ENCODE measurements at places on chromosomes 1 and 21.

- no peak for DNase-seq
These were observed 203.9 kb downstream of the ZNF326 start for GRCh38 chr1:90198616-90199332.

DNA sequence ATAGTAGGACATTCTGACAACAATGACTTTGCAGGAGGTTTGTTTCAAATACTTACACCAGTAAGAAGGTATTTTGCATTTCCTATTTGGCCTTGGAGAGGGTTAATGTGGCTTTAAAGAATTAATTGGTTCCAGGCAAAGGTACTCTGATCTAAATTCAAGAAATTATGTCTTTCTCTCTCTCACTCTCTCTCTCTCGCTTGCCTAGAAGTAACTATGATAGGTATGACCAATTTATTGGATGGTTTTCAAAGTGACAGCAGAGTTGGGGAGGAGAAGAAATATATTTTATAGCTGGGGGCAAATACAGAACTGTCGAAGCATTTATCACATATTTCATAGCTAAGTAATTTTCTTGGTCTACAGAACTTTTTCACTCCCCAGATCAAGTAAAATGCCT is 116.0 kb downstream of the ATP6V1G3 start:
- DNase-seq, result no peak

- no peak for DNase-seq
These were observed 33.0 kb downstream of the PIK3C2B start for GRCh38 chr1:204461331-204462228.

DNA sequence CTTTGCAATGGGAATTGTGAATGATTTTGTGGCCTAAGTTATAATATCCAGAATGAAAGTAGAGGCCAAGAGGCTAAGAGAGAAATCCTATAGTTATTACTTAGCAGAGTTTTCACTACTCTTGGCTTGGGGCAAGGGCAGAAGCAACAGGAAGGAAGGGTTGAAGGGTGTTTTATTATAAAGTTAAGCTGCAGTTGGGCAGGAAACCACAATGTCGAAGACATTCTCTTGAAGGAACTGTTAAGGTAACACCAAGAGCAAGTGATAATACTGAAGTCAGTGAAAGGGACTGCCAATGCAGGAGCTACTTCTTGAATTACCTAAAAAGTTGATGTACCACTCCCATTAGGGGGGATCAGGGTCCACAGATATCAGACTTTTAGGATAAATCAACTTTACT is 8.3 kb downstream of the XCL2 start:
- no peak for DNase-seq

All from iPS DF 19.7 (cell line).